Hematopoietic multipotent progenitor cell treated with erythropoietin and hydrocortisone succinate and interleukin-3 and kit ligand, for 6 days (in vitro differentiated cells): ENCODE measurements at places on chromosomes 13 and 19.

GRCh38 chr19:15838351-15838750 is 22.9 kb upstream of the OR10H1 start:
- DNase-seq, result no peak

DNA sequence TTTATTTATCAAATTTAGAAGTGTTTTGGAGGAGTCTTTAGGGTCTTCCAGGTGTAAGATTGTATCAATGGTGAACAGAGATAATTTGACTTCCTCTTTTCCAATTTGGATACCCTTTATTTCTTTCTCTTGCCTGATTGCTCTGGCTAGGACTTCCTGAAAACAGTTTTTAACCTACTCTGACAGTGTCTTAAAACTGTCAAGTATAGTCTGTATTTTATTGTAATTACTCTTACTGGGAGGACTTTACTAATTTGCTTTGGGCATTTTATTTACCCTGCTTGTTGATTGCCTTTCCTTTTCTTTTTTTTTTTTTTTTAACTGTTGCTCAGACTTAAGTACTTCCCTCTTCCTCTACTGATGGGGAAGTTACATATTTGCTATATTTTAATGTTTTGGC is 81.3 kb downstream of the URI1 start:
- no peak for DNase-seq

DNA sequence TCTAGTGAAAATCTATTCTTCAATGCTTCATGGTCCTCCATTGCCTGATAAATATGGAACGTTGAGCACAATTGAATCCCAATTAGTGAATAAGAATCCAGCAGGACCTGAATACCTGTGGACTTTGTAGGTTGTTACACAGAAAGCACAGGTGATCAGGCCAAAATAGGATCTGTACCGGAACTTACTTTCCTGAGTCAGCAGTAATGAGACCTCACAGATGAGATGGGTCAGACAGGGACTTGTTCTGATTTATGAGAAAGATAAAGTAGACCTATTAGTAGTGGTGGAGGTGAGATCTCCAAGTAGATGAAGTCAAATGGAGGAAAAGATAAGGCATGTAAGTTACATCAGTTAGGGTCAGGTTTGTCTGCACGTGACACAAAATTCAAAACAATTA is 351.1 kb downstream of the MTUS2 start:
- DNase-seq, result no peak

GRCh38 chr19:5364674-5365073 is 24.1 kb upstream of the PTPRS start:
- DNase-seq, result no peak

- DNase-seq, result no peak
These were observed 25.2 kb downstream of the PAN3 start for GRCh38 chr13:28163587-28163986.

DNA sequence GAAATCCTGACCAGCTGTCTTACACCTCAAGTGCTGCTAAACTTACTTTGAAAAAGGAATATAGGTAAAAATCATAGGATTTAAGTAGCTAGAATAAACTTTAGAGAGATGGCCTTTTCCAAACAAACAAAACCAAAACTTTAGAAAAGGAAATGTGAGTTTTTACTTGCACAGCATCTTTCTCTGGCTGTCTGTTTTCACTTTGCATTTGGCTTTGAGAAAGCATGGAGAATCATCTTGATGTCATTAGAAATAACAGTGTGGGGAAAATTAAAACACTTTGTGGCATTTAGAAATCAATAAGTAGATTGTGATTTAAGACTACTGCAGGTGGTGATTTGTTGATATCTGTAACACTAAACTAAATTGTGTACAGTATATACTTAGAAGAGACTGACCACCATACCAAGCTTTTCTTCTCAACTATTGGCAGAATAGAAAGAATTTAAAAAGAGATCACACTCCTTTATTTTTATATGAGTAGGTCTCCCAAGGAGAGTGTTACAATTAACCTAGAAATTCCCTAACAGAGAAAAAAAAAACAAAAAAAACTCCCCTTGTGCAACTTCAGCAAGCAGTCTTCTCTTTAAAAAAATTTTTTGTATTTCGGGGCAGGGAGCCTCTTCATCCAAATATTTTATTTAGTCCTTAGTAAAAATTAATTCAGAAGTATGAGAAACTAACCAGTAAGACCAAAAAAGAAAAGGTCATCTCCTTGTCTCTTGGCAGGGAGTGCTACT is 6.1 kb downstream of the WDFY2 start:
- no peak for DNase-seq

DNA sequence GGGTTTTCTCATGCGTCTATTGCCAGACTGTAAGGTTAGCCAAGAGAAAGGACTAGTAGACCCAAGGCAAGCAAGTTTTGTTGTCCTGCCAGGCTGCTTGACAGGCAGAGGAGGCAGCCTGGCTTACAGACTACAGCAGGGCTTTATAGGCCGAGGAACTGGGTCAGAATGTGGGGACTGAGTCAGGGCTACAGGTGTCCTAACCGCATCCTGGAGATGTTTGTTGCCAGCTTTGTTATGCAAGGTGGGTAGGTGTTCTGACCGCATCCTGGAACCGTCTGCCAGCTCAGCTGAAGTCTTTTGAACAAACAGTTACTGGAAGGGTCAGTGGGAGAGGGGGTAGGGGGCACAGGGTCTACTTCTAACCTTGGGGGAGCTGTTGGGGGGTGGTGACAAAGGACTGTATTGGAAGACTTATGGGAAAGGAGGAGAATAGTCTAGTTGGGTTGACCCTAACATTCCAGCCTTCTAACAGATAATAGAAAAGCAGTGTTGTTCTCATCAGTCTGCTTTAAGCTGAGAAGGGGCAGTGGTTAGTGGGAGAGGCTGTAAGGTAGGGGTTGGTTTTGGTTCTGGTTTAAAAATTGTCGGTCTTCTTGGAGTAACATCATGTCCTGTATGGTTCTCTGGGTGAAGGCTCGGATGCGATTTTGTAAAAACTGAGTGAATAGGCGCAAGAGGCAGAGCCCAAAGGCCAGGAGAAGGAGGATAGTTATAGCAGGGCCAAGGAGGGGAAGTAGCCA is 913.8 kb upstream of the SLITRK5 start:
- DNase-seq, result no peak

GRCh38 chr13:36362251-36362650 is 16.1 kb upstream of the SPART start:
- no peak for DNase-seq

DNA sequence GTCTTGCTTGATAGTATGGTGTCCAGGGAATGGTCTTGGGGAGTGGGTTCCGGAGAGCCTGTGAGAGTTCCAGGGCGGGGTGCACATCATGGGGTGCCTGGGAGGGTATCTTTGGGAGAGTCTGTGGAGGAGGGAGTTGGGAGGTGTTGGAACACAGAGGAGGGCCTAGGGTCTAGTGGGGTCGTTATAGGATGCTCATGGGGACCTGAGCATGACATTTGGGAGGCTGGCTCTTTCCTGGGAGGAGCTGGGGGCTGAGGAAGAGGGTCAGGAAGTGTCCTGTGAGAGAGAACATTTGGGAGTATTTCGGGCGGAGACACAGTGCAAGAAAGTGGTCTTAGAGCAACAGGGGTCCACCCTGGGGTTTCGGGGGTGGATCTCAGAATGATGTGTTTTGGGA is 2.7 kb downstream of the ACTL9 start:
- no peak for DNase-seq

DNA sequence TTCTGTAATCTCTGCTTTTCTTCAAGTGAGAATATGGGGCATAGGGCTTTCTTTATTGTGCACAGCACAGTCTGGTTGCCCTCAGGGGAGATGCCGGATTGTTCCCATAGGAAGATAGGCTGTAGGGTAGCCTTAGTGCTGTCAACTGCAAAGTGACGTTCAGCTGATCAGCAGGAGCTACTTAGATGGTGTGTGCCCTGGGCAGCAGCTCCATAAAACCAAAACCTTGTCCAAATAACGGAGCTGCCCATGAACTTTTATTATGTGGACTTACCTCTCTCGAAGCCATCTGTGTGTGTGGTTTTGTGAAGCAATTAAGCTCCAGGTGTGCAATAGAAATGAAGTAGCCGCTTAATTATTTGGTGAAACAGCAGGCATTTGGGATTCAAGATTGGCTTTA is 120.0 kb upstream of the RNF113B start:
- no peak for DNase-seq

GRCh38 chr19:45404557-45405434 is at the start of gene PPP1R13L:
Gene PPP1R13L, minus strand, starts transcription at chr19:45405069. Its CDS starts 6,751 bp downstream, at chr19:45398318.
- DNase-seq, result peak; percentile 82

- no peak for DNase-seq
These were observed 72.8 kb downstream of the COG3 start for GRCh38 chr13:45537516-45537915.

DNA sequence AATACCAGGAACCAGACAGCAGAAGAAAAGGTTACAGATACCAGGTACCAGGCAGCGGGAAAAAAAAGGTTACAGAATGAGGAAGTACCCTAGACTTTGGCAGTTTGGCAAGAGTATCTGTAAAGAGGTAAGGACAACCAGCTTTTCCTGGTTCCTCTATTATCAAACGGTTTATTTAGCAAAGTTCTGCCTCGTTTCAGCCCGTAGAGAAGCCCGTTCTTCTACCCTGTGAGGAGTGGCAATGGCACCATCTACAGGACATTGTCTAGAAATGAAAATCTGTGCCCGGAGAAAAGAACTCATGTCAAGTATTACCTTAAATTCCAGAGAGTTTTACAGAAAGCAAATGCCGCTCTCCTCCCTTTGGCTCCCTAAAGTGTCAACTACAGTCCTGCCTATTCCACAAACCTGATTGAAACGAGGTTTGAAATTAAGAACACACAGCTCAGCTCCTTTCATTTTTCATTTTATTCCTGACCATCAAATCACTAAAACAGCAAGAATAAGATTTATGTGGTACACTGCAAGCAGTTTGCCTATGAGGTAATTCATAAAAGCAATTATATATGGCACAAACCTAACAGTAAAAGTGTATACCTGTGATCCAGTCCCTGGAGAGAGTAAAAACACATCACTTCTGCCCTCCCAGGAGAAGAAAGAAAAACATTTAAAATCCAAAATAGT is 226.3 kb downstream of the SLC7A1 start:
- peak; percentile 82 for DNase-seq

- no peak for DNase-seq
These were observed 15.5 kb upstream of the TNFSF14 start for GRCh38 chr19:6685482-6685881.

- no peak for DNase-seq
These were observed 1451.5 kb downstream of the EFNB2 start for GRCh38 chr13:105083992-105084391.

DNA sequence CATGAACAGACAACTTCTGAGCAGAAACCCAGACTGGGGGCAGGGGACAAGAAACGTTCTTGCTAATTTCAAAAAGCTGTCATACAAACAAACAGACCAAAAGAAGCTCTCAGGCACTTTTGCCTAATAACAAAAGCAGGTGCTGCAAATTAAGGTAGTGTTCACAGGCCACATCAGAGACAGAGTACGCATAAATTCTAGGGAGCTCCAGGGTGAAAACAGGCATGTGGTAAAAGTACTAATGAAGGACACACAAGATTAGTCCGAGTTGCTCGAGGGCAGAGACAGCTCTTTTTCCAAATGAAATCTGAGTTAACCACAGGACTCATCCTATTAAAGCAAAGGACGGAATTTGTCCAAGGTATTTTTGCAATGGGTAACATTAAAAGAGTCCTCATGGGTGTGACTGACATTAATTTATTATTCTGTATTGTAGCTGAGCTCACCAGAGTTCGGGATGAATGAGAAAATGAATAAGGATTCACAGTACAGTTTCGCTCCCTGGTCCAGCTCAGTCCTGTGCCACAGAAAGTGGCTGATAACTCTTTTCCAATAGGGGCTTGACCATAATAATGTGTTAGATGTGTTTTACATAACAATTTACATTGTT is 197.3 kb downstream of the LHFPL6 start:
- DNase-seq, result no peak

- no peak for DNase-seq
These were observed 116.8 kb upstream of the CACNA1A start for GRCh38 chr19:13622766-13623715.

DNA sequence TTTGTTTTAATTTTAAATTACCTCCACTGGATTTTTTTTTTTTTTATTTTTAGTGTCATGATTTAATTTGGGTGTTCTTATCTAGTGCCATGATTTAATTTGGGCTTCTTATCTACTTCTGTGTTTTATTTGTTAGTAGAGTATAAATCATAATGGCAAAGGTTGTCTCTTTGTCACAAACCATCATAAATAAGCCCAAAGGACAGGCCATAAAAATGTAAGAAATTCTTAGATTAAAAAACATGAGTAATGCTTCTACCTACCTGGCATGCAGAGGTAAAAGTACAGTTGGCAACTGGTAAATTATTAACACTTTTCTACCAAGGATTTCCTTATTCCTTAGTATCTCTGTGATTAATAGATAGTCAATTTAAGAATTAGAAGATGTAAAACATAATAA is 55.2 kb downstream of the ERCC5 start:
- no peak for DNase-seq

GRCh38 chr19:8085598-8086408 is 33.2 kb downstream of the CCL25 start:
- DNase-seq, result peak; percentile 82

DNA sequence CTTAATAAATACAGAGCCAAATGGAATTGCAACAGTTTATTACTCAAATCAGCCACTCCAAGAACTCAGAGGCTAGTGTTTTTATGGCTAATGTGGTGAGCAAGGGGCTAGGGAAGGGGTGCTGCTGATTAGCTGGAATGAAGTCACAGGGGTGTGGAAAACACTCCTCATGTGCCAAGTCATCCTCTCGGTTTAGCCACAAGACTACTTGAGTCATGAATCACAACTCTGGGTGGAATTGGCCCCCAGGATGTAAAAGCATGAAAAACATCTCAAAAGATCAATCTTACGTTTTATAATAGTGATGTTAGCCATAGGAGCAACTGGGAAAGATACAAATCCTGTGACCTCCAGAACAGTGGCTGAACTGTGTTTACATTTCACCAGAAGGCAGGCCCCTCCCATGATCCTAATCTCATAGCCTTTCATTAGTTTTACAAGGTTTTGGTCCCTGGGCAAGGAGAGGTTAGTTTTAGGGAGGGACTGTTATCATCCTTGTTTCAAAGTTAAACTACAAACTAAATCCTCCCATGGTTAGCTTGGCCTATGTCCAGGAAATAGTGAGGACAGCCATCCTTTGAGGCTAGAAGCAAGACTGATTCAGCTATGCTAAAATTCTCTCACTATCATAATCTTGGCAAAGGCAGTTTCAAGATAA is 2020.1 kb upstream of the PCDH20 start:
- no peak for DNase-seq
